ENCODE measurements at places on chromosomes 5 and 9.

GRCh38 chr5:1473746-1474145, 28.5 kb upstream of the SLC6A3 start:
- DNase-seq: no peak

DNA sequence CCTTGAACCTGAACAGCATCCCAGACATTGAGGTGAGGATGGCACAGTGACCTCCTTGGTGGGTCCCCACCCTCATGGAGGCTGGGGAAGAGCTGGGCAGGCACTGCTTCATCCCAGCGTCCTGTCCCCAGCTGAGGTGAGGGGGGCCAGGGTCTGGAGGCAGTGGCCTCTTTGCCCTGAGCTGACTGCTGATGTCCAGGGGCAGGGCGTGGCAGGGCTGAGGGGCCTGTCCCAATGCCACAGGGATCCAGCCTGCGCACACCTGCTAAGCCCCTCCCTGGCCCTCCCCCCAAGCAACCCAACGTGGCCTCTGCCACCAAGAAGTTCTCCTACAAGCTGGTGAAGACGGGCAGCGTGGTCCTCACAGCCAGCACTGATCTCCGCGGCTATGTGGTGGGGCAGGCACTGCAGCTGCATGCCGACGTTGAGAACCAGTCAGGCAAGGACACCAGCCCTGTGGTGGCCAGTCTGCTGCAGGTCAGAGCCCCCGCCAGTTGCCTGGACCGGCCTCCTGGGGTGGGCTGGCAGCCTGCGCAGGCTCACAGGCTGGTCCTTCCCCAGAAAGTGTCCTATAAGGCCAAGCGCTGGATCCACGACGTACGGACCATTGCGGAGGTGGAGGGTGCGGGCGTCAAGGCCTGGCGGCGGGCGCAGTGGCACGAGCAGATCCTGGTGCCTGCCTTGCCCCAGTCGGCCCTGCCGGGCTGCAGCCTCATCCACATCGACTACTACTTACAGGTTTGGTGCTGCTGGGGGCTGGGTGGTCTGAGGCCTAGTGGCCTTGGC, 4.9 kb upstream of the EHMT1 start:
- no peak for DNase-seq

DNA sequence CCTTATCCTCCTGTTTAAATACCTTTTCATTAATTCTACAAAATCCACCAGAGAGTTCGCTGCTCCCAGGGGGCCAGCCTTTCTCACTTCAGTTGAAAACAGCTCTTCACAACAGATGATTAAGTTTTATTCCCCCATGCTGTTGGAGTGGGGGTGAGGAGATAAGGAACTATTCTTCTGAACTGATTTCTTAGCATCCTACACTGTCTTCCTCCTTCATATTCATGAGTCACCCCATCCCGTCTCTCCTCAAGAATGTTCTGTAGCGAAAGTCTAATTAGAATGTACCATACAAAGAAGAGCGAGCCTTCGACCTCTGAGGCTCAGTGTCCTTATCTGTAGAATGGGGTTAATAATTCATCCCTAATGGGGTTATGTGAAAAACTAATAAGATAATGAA, 138.0 kb downstream of the PIK3R1 start:
- DNase-seq: no peak

- no peak for DNase-seq
Observed at GRCh38 chr9:14344053-14344524, 30.1 kb upstream of the NFIB start.

- DNase-seq: no peak
Observed at GRCh38 chr5:171599411-171599810, 180.0 kb downstream of the FGF18 start.

- DNase-seq: no peak
Observed at GRCh38 chr5:54621048-54621447, 103.5 kb downstream of the SNX18 start.

GRCh38 chr5:33679791-33680190, 212.0 kb downstream of the ADAMTS12 start:
- DNase-seq: no peak
